ENCODE measurements at places on chromosomes 7 and 10.

DNA sequence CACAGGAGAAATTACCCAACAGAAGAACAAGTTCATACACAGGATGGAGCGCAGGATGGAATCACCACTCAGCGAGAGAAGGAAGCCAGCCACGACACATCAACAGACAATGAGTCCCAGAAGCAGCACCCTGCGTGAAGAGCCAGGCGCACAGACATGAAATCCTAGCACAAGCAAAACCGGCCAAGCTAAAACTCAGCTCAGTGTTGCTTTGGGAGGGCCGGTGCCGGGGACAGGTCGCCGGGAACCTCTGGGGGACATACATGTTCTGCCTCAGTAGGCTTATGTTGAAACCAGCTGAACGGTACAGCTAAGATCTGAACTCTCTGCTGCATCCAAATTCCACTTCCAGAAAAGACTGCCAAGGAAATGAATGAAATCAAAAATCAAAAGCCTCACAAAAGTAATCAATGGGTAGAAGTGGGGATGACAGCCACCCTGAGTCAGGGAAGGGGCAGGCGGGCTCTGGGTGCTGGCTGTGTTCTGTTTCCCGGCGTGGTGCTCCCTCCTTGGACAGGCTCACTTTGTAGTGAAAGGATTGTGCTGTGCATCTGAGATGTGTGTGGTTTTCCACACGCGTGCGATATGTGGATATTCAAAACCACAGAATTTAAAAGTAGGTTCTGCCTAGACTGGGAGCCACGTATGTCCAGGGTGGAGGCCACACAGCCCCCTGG is 114.7 kb downstream of the PDGFA start:
- no peak for DNase-seq

DNA sequence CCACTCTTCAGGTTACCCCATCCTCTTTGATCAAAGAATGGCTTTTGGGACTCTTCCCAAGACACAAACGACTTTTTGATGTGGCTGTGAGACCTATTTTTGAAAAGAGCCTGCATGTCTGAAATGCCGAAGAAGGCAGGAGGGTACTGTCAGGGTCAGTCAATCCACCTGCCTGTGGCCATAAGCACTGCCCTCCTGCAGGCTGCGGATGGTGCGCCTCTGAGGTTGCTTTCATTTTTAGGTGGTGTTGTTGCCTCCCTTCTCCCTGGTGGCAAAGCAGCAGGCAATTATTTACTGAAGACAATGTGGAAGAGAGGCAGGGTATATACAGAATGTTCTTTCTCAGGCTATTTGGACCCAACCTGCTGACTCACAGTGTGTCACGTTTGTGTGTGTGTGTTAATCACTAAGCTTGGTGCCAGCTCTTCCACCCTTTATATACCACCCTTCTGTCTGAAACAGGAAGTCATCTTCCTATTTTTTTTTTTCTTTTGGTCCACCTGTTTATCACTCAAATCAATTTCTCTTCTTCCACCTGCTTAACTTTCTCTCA is 1421.2 kb upstream of the CELF2 start:
- no peak for DNase-seq

- no peak for DNase-seq
These were observed 250.9 kb downstream of the MAD1L1 start for GRCh38 chr7:1981878-1982230.

- DNase-seq = no peak
These were observed 4.6 kb downstream of the LFNG start for GRCh38 chr7:2523941-2524807.

DNA sequence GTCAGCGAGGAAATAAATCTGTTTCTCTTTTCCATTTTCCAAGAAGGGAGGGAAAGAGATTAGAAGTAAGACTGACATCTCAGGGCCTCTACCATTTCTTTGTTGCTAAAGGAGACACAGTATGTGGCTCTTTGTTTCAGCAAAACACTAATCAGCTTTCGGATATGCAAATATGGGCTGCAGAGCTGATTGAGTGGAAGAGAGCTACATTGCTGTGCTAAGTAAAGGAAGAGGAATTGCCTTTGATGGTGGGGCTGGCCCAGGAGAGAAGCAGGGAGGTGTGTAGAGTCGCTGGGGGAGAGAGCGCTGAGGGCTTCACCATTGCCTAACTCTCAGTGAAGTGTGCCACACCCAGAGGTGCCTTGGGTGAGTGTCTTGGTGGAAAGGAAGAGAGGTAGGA is 284.8 kb downstream of the SDK1 start:
- DNase-seq = no peak

- DNase-seq = no peak
These were observed 786.9 kb upstream of the IGFBP3 start for GRCh38 chr7:46707973-46708372.

DNA sequence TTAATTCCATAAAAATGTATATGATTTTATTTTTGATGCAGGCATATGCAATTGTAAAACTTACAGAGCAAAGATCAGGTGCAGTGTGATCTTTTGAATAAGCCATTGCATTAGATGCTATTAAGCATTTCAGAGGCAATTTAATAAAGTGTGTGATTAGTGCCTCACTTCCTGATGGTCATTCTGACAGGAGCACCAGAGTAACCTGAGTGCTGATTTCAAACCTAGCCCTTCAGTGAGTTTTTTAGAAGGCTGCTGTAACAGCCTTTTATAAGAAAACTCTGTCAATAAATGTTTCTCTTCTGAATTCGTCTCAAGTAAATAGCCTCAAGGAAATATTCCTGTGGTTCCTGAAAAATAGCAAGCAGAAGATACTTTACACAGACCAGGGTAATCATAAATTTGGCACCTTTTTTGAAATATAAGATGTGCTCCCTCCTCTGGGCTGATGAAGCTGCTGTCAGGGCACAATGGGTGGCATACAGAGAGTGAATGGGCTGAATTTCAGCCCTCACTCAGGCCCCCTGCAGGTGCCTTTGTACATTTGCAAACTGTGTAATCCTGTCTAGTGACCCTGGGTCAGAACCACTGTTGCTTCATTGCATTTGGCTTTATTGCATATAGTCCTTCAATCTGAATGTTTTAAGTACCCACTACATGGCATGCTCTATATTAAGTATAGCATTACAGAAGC is 193.7 kb upstream of the CSTF2T start:
- DNase-seq = no peak

All from stimulated activated CD4-positive, alpha-beta T cell treated with anti-CD3 and anti-CD28 coated beads, TNF-alpha, amount 100 ng/mL, for 48 hours (primary cell).